ENCODE measurements at places on chromosomes 7 and 10. TPM values are rescaled to one million over a fixed set of nuclear protein-coding genes. Genes with fewer than 3 reads are reported as not detected.

TMED4 gene
- 124 TPM for total RNA-seq

DNA sequence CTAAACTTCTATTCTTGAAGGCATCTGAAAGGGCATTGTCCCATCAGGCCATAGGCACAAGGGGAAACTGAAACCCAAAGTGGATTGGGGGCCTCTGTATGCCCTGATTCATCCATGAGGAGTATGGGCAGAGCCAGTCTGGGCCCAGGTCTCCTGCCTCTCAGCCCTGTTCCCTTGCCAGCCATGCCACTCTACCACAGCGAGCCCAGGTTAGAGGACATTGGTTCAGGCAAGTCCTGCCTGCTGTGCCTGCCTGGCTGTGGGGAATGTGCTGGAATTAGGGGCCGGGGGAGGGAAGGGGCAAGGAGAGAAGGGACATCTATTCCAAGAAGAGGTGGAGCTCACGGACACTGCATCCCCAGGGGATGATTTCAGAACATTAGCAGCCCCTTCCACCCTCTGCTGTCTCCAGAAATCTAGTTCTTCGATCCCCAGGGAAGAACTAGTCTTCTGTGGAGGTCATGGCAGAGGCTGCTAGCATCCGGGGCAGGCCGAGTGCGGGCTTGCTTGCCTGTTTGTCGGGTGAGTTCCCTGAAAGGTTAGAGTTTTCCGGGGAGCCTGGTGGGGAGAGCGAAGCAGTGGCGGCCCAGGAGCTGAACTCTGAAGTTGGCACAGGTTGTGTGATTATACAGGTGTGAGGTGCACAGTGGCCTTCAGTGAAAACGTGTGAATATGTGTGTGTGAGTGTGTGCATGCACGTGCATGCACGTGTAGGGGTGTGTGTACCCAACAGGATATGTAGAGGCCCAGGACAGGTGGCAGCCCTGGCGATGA lies 37.8 kb downstream of the TBATA start:
- no peak for DNase-seq

- DNase-seq, result no peak
These were observed 22.9 kb downstream of the EEF1AKMT2 start for GRCh38 chr10:124768791-124769190.

DNA sequence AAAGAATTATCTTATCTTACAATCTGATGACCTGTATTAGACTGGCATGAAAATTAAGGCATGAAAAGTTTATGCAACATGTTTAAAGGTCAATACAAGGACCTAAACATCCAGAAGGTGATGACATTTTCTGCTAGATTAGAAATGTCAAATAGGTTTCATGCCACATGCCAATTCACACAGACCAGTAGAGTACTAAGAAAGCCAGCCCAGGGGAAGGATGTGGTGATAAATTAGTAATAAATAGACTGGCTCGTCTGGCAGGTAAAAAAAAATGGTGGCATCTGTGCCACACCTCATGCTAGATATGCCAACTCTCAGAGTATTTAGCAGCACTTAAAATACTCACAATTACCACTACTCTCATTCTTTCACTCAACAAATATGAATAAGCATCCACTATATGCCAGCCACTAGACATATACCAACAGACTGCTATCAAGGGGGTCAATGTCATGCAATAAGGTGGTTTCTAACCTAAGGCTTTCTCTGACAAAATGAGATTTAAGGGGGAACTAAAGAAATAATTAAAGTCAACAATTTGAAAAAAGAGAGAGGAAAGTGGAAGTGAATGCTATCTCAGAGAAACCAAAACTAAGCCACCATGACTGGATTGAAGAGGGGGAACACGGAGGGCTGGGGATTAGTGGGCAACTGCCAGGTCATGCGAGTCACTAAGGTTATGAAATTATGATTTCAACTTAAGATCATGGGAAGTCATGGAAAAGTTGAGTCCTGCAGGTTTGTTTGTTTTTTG lies 83.5 kb downstream of the SGMS1 start:
- no peak for DNase-seq

Measured in G401 (cell line).